ENCODE measurements at places on chromosomes 2 and 18.

- peaks cover 34% of the 10 kb centered on the region for H3K27me3 ChIP-seq
- H3K4me3 ChIP-seq, result no peak overlapping the region
- no peaks in the 10 kb centered on the region for H3K36me3 ChIP-seq
- DNase-seq, result no peak
Measured at GRCh38 chr18:57086163-57086562, 60.7 kb upstream of the BOD1L2 start.

DNA sequence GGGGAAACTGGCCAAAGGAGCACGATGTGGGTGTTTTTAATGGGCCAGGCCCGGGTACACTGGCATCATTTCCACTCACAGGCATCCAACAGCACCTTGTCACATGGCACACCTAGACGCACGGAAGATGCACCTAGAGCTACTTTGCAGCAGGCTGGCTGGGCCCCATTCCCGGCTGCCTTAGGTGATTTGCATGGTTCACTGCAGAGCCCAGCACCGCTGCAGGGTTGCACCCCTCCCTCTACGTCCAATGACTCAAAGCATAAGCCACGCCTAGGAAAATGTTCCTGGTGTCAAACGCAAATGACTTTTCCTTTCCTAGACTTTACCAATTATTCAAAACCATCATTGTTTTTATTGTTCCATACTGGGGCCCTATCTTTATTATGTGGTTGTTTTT, 222.9 kb downstream of the EIPR1 start:
- H3K4me1 ChIP-seq, result no peaks in the 10 kb centered on the region
- H3K4me3 ChIP-seq, result no peak overlapping the region
- H3K27me3 ChIP-seq, result no peaks in the 10 kb centered on the region
- peaks cover 27% of the 10 kb centered on the region for H3K36me3 ChIP-seq

- no peak for DNase-seq
- H3K36me3 ChIP-seq, result no peaks in the 10 kb centered on the region
- no peaks in the 10 kb centered on the region for H3K27me3 ChIP-seq
- no peak overlapping the region for H3K4me3 ChIP-seq
Measured at GRCh38 chr2:240402566-240403272, 32.7 kb upstream of the GPC1 start.

- H3K27ac ChIP-seq, result no peak overlapping the region
- no peak for DNase-seq
- H3K27me3 ChIP-seq, result no peaks in the 10 kb centered on the region
- H3K4me3 ChIP-seq, result no peak overlapping the region
- peaks cover 21% of the 10 kb centered on the region for H3K4me1 ChIP-seq
Measured at GRCh38 chr2:192151853-192152252, 42.9 kb downstream of the TMEFF2 start.

GRCh38 chr2:160583146-160583535, 89.5 kb upstream of the RBMS1 start:
- H3K4me3 ChIP-seq, result peak overlapping the region; percentile 9
- no peaks in the 10 kb centered on the region for H3K27me3 ChIP-seq
- no peak for DNase-seq
- H3K27ac ChIP-seq, result peak overlapping the region; percentile 97
- H3K36me3 ChIP-seq, result no peaks in the 10 kb centered on the region
- peaks cover 45% of the 10 kb centered on the region for H3K4me1 ChIP-seq

GRCh38 chr2:108074946-108075345, 88.6 kb downstream of the SLC5A7 start:
- H3K4me1 ChIP-seq, result no peaks in the 10 kb centered on the region
- H3K27me3 ChIP-seq, result no peaks in the 10 kb centered on the region
- DNase-seq, result no peak
- no peak overlapping the region for H3K27ac ChIP-seq
- H3K36me3 ChIP-seq, result no peaks in the 10 kb centered on the region

DNA sequence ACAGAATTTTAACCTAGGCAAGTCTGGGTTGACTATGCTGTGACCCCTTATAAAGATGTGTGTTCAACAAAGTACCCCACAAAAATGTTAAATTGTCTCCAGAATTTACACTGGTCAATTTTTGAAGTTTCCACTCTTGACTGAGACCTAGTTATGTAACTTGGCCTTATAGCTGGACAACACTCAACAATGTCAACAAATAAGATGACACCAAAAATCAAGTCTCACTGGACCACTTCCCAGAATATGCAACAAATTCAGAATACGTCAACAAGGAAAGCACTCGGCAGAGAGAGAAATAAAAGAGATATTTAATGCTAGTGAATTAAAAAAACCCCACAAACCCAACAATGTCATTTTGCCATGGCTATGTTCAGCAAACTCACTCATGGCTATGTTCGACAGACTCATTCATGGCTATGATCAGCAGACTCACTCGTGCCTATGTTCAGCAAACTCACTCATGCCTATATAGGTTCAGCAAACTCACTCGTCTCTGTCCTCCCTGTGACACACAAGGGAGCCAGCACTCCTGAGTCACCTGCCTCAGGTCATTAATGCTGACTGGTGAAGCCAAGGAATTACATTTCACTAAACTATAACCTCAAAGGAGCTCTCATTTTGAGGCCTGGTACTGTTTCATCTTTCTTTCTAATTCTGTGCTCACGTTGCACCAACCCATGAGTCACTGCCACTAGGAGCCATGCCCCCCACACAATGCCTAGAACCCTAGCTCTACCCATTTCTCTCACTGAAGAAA, 72.7 kb downstream of the PTPN2 start:
- H3K27ac ChIP-seq, result no peak overlapping the region
- no peak overlapping the region for H3K4me3 ChIP-seq
- DNase-seq, result no peak
- H3K4me1 ChIP-seq, result no peaks in the 10 kb centered on the region
- H3K36me3 ChIP-seq, result peaks cover 36% of the 10 kb centered on the region

DNA sequence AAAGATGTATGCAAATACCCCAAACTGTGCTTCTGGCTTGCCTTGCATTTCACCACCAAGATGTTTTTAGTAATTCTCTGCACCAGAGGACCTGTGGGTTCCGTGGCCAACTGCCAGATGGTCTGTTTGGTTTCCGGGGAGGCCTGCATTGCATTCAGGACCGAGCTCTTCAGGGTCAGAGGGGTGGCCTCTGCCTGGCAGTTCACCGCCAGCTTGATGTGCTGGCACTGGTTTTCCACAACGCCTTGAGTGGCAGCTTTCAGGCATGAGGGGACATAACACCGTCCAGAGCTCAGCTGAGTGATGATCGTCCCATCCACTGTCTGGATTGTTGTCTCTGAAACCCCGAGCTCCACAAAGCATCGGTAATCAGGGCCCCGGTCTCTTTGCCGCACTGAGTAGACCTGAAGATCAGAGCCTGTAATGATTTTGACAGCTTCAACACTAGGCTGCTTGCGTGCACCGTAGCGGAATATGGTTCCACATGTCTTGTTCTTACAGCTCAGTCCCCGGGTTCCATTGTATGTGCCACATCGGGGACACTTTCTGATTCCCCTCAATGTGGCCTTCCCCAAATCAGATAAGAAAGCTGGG, 9.4 kb downstream of the C2orf42 start:
- no peak overlapping the region for H3K27ac ChIP-seq
- no peak overlapping the region for H3K4me3 ChIP-seq
- DNase-seq, result no peak
- no peaks in the 10 kb centered on the region for H3K4me1 ChIP-seq

- no peaks in the 10 kb centered on the region for H3K36me3 ChIP-seq
- H3K4me1 ChIP-seq, result peaks cover 34% of the 10 kb centered on the region
- no peak for DNase-seq
Measured at GRCh38 chr18:48024009-48024512, 93.6 kb upstream of the SMAD2 start.

Measured in mesothelial cell of epicardium (in vitro differentiated cells).